SHP77 (cell line): ENCODE measurements at places on chromosomes 11 and 22.

GRCh38 chr11:35349897-35350296, 69.5 kb downstream of the SLC1A2 start:
- DNase-seq: no peak

- no peak for DNase-seq
Measured at GRCh38 chr11:84526250-84526649, 1100.9 kb downstream of the DLG2 start.

DNA sequence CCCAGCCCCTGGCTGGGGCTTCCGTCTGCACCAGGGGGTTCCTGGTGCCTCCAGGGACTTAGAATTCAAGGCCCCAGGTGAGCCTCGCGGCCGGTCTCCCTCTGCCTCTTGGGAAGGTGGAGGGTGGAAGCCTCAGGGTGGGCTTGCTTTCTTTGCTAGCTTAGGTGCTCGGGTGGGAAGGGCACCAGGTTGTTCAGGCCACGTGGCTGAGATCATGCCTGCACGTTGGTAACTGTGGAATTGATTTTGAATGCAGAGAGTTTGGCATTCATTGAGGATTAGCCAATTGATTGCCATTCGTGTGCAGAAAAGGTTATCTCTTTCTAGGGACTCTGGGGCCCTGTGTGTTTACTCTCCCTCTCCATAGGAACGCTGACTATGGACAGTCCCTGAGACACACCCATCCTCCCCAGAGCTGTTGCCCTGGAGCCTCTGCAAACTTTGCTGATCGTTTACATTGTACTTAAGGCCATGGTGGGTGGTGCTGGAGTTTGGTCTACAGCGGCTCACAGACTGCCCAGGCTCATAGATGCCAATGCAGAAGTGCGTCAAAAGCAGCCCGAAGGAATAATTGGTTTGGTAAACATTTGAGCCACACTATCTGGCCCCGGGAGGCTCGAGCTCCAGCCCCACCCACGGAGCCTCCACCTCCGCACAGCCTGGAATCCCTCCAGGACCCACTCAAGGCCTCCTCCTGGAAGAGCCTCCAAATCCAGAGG, 1457.7 kb downstream of the BRD1 start:
- DNase-seq: no peak

DNA sequence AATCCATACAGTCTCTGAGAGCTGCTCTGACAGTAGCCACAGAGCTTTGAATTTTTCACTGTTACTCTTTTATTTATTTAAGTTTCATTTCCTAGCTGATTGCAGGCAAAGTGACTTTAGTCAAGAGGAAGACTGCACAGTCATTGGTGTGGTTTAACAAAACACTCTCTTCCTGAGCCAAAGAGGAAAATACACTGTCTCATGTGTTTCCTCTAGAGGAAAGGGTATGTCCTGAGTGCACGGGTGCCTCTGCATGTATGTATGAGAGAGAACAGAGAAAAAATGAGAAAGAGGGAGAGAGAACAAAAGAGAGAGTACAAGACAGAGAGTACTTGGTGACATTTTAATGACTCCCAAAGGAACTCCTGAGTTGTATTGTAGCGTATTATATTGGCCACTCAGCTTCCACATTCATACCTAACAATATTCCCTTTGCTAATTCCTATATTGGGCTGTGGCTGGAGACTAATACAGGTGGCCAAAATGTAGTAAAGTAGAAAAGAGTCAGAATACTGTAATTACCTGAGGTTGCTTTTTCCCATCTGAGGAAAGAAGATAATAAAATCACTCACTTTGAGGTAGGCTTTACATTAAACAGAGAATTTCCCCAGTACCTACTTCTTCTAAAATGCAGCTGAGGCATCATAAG, at the start of gene OR4D9:
Gene OR4D9, plus strand, starts transcription at position 599 of the 649 bp plus-strand sequence. CDS start 3,374 bp downstream, outside the sequence.
- no peak for DNase-seq

DNA sequence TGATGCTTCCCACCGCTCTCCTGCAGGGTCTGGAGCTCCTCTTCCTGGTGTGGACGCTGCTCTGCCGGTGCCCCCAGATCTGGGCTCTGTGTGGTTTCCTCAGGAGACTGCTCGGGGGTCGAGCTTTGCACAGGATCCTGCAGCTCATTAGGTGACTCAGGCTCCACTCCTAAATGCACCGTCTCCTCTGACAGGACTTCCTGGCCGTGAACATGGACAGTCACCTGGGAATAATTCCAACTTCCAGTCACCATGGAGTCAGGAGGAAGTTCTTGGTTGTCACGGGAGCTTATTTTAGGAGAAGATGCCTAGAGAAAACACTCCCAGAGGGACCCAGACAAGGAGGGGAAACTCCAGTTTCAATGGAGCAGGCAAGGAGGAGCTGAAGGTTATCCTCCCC, 11.9 kb downstream of the ZNF202 start:
- no peak for DNase-seq

GRCh38 chr22:23772649-23773473, at the start of gene MMP11:
Gene MMP11, plus strand, starts transcription at chr22:23772849. Its CDS starts 22 bp downstream, at chr22:23772871.
- DNase-seq: peak; percentile 26

DNA sequence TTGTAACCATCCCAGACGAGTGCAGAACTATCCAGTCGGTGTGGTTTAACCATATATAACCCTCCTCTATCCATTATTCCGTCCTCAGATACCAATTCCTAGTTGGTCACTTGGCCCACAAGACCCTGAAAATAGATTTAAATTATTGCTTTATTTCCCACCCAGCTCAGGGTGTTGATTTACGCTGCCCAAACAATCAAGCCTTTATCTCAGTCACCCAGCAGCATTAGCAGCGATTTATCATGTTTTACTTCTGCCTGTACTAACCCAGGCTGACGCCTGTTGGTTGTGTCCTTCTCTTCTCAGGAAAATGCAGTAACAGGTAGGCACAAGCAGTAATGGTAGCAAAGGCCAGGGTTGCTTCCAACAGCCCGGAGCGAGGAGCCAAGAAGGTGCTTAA, 81.2 kb downstream of the DSCAML1 start:
- no peak for DNase-seq

GRCh38 chr11:15638386-15638787, 523.7 kb downstream of the INSC start:
- no peak for DNase-seq

GRCh38 chr22:43919106-43919973, 4.3 kb upstream of the PNPLA3 start:
- no peak for DNase-seq

- no peak for DNase-seq
Measured at GRCh38 chr22:38335077-38335476, 17.8 kb upstream of the CSNK1E start.

DNA sequence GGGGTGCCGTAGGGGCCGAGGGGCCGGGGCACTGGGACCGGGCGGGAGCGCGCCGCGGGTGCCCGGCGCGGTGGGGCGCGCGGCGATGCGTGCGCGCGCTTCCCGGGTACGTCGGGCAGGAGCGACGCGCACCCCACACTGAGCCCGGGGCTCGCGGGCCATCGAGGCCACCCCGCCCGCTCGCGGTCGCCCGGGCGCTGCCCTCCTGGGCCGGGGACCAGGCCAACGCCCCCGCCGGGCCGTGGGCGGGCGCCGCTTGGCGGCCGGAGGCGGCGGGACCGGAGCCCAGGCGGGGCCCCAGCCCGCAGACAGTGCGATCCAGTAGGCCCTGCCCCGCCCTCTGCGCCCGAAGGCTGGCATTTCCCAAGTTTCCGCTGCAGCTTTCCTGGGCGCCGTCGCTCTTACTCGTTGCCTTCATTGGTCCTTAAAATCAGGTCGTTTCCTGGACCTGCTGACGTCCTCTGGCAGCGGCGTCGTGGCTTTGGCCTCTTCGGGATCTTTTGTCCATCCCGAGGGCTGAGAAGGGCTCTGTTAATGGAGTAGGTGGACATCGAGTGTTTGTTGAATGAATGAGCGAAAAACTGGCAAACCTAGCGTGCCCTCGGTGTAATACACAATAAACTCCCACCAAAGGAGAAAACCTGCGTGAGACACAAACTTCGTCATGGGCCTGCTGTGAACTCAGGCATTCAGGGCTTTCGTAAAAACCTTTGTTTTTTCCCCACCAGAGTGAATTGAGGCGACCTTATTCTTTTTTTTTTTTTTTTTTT, 638 bp downstream of the PARVA start:
- no peak for DNase-seq

DNA sequence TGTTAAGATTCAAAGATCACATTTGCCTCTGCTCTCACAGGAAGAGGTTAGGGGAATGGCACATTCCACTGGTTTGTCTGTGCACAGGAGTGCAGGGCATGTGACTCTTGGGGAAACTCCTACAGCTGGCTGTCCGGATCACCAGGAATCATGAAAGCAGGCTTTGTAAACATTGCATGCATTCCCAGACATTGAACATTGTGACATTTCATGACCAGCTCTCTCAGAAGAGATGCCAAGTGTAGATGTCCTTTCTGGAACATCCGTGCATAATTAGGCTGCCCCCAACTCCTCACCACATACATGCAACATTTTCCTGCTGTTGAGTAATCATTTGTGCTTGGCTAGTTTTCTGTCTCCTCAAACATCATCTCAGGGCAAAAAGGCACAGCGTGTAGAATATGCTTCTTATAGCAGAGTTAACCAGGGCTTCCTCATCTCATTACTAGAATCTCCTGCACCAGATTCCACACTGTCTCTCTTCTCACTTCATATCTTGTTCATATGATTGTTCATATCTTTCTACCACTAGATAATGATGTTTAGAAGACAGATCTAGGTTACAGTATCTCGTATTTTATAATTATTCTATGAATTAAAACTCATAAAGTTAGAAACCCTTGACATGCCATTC, 694.7 kb downstream of the NTM start:
- DNase-seq: no peak

GRCh38 chr11:88301488-88302140, 35.9 kb downstream of the CTSC start:
- DNase-seq: no peak

DNA sequence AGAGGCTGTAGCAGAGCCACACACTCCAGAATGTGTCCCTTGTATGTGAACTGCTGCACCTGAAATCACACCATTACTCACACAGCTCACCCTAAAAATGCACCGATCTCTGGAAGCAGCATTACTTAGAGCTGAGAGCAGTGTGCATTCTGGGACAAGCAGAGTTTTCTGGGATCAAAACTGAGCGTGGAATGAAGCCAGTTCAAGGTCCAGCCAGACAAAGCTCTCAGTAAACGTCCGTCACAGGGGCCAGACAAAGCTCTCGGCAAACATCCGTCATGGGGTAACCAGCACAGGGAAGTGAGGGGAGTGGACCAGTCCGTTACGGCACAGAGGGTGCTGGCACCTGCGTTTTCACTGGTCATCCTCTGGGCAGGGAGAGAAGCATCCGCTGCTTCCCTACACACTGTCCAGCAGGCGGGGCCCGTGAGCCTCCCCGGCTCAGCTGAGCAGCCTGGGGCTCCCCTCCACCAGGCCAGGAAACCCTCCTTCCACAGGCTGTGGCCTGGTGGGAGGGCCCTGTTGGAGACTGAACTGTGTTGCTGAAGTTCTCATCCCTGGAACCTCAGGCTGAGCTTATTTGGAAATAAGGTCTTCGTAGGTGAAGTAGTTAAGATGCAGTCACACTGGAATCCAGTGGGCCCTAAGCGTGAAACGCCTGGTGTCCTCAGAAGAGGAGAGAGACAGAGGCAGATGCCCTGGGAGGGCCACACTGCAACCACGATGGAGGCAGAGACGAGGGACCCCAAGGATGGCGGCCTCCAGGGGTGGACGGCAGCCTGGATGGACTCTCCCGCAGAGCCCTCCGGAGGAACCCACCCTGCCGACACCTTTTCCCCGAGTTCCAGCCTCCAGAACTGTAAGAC, 883.9 kb downstream of the BRD1 start:
- peak; percentile 74 for DNase-seq

GRCh38 chr11:68159161-68159560, 38.0 kb upstream of the CHKA start:
- DNase-seq: no peak

GRCh38 chr22:23555118-23555517, 25.0 kb downstream of the IGLL1 start:
- DNase-seq: no peak

DNA sequence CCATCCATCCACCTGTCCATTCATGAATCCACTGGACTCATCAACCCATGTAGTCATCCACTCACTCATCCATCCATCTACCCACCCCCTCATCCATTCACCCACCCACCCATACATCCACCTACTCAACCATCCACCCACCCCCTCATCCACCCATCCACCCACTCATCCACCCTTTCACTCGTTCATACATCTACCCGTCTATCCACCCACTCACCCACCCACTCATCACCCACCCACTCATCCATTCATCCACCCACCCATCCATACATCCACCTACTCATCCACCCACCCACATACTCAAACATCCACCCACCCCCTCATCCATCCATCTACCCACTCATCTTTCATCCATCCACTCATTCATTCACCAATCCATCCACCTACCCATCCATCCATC, 37.7 kb downstream of the RTL6 start:
- DNase-seq: no peak

- DNase-seq: no peak
Measured at GRCh38 chr11:28878025-28878424, 769.8 kb downstream of the METTL15 start.

DNA sequence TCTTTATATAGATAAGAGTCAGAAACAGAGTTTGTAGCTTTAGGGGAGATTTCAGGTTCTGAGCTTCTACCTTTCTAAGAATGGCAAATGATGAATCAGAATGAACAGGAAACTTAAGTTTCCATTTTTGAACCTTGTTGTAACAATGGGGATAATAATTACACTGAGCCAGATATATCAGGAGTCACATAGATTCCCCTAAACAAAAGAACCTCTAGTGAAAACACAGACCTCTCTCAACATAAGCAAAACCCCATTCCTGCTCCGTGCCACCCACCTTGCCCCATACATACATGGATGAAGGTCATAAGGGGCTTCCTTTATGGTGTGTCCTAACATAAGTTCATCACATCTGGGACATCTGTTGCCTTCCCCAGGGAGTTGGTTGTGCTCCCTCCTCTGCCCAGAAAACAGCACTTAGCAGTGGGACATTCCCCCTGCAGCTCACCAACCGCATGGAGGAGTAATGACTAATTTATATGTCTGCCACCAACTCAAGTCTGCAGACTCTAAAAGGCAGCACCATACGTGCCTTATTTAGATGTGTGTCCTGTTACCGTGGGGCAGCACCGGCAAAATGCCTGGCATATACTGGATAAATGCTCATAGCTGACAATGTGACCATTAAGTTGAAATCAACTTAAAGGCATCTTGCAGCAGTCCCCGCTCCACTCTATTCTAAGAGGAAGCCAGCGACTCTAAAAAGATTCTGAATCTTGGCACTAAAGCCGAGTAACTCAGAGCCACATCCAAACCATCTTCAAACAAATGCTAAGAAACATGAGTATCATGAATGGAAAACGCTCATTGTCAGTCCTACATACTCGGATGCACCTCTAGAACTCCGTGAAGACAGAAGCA, 8.0 kb downstream of the JAML start:
- DNase-seq: no peak

DNA sequence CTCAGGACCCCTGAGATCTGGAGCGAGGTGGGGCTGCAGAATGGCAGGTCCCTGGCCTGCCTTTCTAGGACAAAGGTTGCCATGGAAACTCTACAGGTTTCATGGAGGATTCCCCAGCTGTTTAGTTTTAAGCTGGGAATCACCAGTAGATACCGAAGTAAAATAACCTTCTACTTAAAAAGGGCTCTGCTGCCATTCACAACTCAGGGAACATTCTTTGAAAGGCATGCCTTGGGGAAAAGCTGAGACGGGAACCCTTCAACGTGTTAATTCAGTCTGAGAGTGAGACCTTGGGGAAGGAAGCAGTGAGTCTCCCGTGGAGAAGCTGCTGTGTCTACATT, 493.3 kb downstream of the BRD1 start:
- no peak for DNase-seq

GRCh38 chr11:8732748-8733241, 50.2 kb downstream of the RPL27A start:
- no peak for DNase-seq

- DNase-seq: no peak
Measured at GRCh38 chr11:66281776-66282467, 3.9 kb downstream of the CNIH2 start.
